ENCODE measurements at places on chromosomes 6 and 20. TPM values are rescaled to one million over a fixed set of nuclear protein-coding genes. Genes with fewer than 3 reads are reported as not detected.

The OTOR gene
- total RNA-seq = not detected

The WFDC12 gene
- total RNA-seq = not detected

The TAGAP gene
- not detected for total RNA-seq

DNA sequence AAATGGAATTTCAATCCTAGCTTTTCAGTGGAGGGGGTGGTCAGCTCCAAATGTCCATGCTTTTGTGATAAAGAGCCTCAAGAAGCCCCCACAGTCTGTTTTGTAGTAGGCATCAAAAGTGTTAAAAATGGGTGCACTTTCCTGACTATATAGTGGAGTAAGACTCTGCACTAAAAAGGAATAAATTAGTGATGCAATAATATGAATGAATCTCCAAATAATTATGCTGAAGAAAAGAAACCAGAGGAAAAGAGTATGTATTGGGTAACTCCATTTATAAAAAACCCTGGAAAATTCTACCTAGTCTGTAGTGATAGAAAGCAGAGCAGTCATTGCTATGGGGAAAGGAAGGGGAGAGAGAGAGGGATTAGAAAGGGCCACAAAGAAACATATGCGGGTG, 310.4 kb upstream of the SUPT3H start:
- no peaks in the 10 kb centered on the region for H3K27me3 ChIP-seq
- H3K4me3 ChIP-seq = no peak overlapping the region
- H3K36me3 ChIP-seq = no peaks in the 10 kb centered on the region

DNA sequence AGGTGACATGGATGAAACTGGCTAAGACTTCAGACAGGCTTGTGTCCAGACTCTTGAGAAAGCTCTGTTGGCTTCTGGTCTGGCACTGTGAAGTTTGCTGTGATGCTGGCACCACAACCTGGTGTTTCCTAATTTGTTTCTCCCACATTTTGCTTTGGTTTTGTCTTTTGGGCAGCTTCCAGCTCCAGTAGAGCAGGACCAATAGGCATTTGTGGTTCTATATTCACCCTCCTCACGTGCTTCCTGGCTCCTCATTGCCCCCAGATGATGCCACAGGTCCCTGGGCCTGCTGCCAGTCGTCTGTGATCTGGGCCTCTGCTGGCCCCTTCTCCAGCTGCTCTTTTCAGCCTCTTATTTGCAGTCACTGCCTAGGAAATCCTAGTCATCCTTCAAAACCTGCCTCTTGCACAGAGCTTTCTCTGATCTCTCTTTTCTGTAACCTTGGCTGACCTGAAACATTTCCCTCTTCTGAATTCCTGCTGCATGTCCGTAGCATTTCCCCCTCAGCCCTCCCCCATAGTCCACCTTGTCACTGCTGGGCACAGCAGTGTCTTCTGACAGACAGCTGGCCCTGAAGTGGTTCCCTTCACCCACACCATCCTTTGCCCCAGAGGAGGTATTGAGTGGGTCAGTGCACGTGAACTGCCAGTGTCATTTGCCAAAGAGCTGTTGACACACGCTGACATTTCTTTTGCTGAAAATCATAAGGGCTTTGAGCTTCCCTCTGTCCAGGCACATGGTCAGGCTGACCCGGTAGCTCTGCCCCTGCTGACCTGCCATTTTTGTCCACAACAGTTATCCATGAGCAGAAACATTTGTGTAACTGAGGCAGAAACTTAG, 63.0 kb downstream of the PTPN1 start:
- H3K27ac ChIP-seq = no peak overlapping the region
- H3K4me1 ChIP-seq = no peaks in the 10 kb centered on the region
- H3K36me3 ChIP-seq = peaks cover 38% of the 10 kb centered on the region
- no peak for DNase-seq
- no peak overlapping the region for H3K4me3 ChIP-seq

- H3K4me1 ChIP-seq = no peaks in the 10 kb centered on the region
- no peak overlapping the region for H3K4me3 ChIP-seq
- no peak for DNase-seq
- H3K27me3 ChIP-seq = no peaks in the 10 kb centered on the region
- H3K36me3 ChIP-seq = no peaks in the 10 kb centered on the region
Observed at GRCh38 chr6:90421666-90422065, 125.0 kb upstream of the BACH2 start.

Data from PC-3 (cell line).